Stomach (tissue), 19 donors: ENCODE measurements at places on chromosomes 16 and 17. TPM values are rescaled to one million over a fixed set of nuclear protein-coding genes. Genes with fewer than 3 reads are reported as not detected.

- DNase-seq = no peak
These were observed 3.9 kb downstream of the PYCR1 start for GRCh38 chr17:81933178-81933699.

GRCh38 chr17:73914536-73915274 is 270.5 kb upstream of the SDK2 start:
- no peak for DNase-seq

DNA sequence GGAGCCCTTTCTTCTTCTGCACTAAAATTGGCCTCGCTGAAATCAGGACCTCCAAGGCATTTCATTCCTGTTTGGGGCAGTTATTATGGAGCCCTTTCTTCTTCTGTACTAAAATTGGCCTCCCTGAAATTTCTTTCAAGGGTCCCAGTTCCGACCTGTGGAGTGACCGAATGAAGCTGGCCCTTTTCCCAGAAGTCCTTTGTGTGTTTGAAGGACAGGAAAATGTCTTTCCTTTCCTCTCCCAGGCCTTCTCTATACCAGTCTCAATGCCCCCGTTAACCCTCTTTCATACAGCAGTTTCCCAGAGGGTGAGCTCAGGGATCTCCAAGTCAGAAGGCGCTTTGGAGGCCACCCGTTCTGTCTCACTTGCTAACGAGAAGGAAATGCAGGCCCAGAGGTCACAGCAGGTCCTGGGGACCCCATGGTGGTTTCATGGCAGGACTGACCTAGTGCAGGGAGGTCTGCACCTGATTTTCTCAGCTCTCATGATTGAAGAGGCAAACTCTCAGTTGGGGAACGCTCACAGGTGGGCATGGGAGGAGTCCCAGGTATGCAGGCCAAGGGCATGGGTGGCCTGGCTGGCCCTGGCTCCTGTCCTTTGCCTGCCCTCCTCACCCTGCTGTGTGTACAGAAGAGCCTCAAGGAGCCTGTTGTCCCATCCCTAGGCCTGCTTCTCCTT is 37.1 kb upstream of the DOC2B start:
- no peak for DNase-seq

- no peak for DNase-seq
These were observed 6.6 kb downstream of the PLEKHH3 start for GRCh38 chr17:42669977-42670788.

DNA sequence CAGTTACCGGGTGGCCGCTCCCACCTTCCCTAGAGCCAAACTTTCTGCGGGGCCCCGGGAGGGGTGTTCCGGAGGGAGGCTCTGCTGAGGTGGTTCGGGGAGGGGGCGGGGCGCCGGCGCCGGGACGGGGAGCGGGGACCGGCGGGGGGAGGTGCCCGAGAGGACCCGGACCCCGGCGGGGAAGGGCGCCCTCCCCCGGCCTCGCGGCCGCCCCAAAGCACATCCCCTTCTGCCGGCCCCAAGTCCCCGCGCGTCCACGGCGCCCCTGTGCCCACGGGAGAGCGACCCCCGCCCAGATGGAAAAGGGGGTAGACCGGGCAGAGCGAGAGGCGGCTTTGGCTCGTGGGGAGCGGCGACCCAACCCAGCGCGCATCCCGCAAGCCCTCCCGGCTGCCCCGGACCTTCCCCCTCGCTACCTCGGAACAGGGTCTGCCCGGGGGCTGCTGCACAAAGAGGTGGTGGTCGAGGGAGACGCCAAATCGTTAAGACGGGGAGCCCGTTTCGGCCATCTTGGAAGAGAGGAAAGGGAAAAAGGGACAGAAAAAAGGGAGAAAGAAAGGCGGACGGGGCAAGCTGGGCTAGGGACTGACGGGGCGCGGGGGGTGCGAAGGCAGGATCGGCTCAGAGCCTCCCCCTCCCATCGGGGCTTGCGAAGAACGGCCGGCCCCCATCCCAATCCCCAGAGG is 530 bp downstream of the PCGF2 start:
- DNase-seq = no peak

DNA sequence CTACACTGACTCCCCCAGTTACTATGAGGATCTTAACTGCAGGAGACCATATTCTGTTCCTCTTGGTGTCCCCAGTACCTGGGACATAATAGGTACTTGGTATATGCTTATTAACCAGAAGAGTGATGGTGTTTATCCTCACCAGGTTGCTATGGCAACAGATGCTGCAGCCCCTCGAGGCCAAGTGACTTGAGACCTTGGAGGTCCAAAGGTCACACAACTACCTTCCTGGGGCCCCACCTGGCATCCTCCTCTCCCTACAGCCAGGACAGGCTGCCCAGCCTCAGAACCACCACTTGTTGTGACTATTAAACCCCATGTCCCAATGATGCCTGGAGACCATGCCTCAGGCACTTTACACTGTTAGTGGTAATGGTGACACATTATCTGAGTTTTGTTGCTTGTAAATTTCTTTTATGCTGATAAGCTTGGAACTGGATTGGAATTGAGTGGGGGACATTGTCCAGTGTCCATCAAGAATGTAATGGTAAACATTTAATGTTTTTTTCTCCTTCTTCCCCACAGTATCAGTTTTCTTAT is 189.4 kb downstream of the CCDC182 start:
- DNase-seq = no peak

DNA sequence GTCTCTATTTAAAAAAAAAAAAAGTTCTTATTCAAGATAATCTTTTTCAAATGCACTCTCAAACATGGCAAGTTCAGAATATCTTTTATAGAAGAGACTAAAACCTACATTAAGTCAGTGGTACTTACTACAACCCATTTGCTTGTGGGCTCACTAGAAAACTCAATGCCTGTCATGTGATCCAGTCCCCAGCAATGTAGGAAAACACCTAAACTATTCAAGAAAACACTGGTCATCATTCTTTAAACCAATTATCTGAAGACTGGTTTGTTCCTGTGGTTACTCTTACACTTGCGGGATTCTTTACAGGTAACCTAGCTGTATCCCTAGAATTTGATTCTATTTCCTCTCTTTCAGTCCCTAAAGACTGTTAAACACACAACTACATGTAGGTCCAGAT is 19.6 kb downstream of the MED13 start:
- no peak for DNase-seq

GRCh38 chr16:2716948-2717347 is 3.1 kb downstream of the PRSS27 start:
- no peak for DNase-seq

- no peak for DNase-seq
These were observed 1.4 kb downstream of the WIPI1 start for GRCh38 chr17:68455901-68456338.

DNA sequence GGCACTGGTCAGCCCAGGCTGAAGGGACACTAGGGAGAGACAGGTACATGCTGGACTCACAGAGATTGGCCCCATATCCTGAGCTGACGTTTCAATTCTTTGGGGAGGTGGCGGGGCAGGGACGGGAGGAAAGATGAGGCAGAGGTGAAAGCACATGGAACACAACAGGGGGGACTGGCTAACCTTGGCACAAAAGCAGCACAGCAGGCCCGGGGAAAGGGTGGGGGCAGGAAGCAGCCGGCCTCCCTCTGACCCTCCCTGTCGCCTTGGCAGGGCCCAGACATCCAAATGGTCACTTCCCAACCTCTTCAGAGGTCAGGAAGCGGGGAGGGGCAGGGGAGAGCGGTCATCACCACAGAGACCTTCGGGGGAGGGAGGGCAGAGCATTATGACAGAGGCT is 6.6 kb downstream of the VAT1 start:
- DNase-seq = peak; percentile 47

- peak; percentile 84 for DNase-seq
These were observed 19.0 kb downstream of the HEATR9 start for GRCh38 chr17:35849469-35850348.

- no peak for DNase-seq
These were observed 45.7 kb upstream of the SCNN1B start for GRCh38 chr16:23256440-23256839.

DNA sequence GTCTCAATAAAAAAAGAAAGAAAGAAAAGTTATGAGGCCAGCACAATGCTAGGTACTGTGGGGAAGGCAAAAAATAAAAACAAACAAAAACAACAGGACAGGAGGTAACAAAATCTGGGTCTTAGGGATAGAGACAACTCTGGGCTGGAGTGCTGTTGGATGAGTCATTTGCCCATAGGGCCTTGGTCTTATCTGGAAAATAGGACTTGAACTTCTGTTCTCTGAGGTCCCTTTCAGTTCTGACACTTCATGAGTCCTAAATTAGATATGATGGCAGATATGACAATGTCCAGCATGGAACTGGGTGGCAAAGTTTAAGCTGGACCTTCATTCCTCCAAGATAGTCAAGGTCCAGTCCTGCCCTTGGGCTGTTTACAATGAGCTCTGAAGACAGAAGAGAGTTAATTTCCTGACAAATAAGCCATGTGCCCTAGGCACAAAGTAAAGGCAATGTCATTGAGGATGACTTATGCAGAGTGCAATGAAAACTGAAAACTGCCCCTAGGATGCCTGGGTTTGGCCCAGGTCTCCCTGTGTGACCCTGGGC is 8.9 kb upstream of the HDAC5 start:
- no peak for DNase-seq

DNA sequence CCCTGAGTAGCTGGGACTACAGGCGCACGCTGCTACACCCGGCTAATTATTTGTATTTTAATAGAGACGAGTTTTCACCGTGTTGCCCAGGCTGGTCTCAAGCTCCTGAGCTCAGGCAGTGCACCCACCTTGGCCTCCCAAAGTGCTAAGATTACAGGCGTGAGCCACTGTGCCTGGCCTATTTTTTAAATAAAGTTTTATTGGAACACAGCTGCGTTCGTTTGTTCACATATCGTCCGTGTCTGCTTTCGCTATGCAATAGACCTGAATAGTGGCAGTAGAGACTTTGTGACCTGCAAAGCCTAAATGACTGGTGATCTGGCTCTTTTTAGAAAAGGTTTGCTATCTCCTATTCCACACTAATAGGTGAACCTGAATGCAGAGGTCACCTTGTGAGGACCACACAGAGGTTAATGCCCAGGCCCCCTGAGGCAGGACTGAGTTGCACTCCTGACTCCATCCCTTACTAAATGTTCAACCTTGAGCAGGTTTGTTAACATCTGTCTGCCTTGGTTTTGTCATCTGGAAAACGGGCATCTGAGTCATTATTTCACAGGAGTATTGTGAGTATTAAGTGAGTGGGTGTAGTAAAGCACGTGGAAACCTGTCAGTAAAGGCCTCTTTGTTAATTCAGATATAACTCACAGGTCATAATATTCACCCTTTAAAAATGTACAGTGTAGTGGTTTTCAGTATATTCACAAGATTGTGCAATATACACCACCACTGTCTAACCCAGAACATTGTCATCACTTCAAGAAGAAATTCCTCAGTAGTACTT is 157.5 kb upstream of the CACNG5 start:
- DNase-seq = no peak

GRCh38 chr17:33267271-33267790 is 25.8 kb downstream of the ASIC2 start:
- no peak for DNase-seq

DNA sequence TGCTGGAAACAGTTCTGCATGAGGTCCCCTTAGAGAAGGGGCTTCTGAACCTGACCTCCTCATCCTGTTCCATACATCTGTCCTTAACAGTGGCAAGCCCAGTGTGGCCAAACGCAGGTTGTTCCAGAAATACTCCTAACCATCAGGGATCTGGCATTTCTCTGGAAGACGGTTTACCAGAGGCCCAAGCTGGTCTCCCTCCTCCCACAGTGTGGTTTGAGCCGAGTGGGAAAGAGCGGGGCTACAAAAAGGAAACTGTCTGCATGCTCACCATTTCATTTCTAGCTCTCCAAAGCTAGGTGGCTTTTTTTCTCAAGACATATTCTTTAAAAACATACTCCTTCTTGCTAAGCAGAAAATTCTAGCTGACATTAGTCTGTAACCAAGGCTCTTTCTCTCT is 6.0 kb downstream of the MXRA7 start:
- no peak for DNase-seq

GRCh38 chr17:40218006-40218739 is 931 bp upstream of the WIPF2 start:
- DNase-seq = no peak

DNA sequence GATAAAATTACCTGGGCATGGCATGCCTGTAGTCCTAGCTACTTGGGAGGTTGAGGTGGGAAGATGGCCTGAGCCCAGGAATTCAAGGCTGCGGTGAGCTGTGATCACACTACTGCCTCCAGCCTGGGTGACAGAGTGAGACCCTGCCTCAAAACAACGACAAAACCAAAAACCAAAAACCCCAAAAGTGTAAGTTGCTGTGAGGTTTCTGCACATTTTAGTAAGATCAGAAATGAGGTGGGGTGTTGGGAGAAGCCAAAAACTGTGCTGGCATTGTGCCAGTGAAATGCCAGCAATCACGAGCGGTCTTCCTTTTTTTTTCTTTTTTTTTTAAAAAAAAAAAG is 114.6 kb downstream of the PITPNC1 start:
- no peak for DNase-seq

DNA sequence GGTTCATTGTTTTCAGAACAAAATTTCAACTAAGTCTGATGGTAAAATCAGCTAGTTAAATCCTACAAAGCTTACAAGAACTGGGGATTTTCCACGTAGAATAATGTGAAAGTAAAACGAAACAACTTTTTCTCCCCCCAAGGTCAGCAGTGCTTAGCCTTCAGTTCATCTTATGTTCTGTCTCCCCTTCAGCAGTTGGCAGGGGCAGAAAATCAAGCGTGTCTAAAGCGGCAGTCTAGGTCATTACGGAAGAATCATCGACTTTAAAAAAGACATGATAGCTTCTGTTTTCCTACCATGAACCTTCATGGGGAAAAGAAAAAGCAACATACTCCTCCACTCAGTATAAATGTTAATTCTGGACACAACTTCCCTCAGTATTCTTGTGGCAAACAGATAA is 50.7 kb downstream of the GNA13 start:
- DNase-seq = no peak

DNA sequence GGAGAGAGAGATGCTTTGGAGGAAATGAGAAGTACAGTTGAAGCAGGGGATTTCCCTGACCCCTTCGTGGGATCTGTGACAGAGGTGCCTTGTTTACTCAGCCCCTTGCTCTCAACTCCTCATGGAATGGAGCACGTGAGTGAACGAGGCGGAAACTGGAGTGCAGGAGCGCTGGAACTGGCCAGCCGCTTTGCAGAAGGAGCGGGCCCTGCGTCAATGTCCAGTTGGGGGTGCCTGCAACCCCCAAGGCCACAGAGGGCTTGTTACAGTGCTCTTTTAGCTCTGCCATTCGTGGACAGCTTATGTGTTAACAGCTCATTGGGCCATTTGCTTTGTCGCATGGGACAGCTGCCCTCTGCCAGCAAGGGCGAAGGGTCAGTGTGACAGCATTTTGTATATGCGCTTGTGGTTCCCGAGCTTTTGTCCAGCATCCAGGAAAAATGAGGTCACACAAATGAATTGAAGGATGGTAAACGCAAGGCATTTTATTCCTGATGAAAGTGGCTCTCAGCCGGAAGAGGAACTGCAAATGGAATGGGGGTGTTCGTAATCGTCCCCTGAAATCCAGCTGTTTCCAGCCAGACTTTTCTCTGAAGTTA is 1395.1 kb downstream of the CDH8 start:
- DNase-seq = no peak

GRCh38 chr16:27245276-27246172 is 23.0 kb downstream of the NSMCE1 start:
- DNase-seq = peak; percentile 89

The CBFB gene
- 14.9 TPM for polyA plus RNA-seq

The CES5A gene
- not detected for polyA plus RNA-seq

The HCRT gene
- not detected for polyA plus RNA-seq

The TAF1C gene
- 42.0 TPM for polyA plus RNA-seq

The ELMO3 gene
- polyA plus RNA-seq = 20.4 TPM

The SYT17 gene
- 4.4 TPM for polyA plus RNA-seq

The HEATR9 gene
- polyA plus RNA-seq = not detected

The MYBBP1A gene
- polyA plus RNA-seq = 21.5 TPM

The NPIPA5 gene
- 14.7 TPM for polyA plus RNA-seq

The MGAT5B gene
- 0.10 TPM for polyA plus RNA-seq

The TEKT5 gene
- polyA plus RNA-seq = 0.62 TPM

The MEIOB gene
- polyA plus RNA-seq = 0.13 TPM

The SIAH1 gene
- 11.4 TPM for polyA plus RNA-seq

The ZACN gene
- 1.9 TPM for polyA plus RNA-seq

The GDE1 gene
- polyA plus RNA-seq = 59.1 TPM
